ENCODE measurements at places on chromosomes 4 and X.

DNA sequence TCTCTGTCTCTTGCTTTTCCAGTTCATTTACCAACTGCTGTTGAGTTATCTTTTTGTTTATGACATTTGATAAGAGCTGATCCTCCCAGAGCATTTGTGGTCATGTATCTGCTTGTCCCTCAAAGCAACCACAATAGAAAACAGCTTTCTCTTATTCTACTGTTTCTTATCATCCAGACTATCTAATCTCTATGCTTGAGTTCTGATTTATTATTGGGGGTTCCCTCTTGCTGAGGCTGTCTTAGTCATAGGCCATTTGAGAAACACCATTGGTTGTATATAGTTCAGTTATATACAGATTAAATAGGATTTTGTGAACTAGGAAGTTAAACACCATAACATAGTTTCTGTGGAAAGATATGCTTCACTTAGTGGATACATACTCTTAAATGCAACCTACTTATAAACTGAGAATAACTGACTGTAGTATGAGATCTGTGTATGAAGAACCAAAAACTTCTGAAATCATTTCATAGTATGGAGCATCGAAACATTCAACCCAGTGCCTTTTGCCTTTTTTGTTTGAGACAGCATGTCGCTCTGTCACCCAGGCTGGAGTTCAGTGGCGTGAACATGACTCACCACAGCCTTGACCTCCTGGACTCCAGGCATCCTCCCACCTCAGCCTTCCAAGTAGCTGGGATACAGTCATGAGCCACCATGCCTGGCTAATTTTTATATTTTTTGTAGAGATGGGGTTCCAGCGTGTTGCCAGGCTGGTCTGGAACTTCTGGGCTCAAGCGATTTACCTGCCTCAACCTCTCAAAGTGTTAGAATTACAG, 75.8 kb downstream of the STIM2 start:
- DNase-seq: no peak

DNA sequence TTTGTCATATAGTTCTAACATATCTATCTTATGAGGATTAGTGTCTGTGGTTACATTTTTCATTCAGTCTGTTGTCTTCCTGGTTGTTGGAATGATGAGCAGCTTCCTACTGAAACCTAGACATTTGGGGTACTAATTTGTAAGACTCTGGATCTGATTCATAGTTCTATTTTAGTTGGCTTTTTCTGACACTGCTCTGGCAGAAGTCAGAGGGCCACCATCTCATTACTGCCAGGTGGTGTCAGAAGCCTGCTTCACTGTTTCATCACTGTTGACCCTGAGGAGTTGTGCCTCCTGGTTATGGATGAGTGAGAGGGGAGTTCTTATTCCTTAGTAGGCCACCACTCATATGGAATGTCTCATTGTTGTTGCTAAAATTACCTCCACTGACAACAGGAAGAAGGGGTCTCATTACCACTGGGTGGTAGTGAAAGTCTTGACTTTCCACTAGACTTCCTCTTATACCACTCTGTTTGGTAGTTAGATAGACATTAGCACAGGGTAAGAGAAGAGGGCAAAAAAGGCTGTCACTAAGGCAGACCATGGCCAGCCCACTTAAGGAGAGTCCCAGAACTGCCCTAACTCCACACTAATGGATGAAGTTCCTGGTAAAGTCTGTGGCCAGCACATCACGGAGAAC, 395.2 kb downstream of the SPOCK3 start:
- no peak for DNase-seq

DNA sequence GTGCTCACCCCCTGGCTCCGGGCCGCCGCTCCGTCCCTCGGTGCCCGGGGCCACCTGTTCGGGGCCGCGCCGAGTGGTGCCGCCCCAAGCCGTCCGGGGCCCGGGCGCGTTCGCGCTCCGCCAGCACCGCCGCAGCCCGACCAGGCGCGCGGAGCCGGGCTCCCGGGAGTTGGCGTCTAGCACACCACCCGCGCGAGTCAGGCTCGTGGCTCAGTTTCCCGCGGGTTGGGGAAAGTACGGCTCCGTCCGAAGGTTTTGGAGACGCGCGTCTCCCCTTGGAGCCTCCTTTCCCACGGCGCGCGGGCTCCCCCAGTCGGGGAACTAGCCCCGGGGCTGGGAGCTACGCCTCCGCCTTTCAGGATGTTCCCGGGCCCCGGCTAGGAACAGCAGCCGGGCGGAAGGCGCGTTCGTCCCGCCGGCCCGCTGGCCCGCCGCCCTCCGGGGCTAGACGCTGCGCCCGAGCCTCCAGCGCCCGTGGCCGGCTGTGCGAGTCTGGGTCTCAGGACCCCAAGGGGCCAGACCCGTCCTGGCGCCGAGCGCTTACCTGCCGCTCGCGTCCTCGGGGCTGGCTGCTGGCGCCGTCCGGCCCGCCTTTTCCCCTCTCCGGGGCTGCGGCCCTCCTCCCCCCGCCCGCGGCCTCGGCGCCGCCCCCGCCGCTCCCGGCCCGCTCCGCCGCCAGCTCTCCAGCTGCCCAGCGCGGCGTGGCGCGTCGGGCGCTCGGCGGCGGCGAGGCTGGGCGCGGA, at the start of gene ADGRG2:
ADGRG2 (minus strand) TSS at position 571 of the 743 bp plus-strand sequence. CDS start 53,634 bp downstream, outside the sequence.
- DNase-seq: peak; percentile 75

GRCh38 chr4:76738086-76738931, 159.6 kb downstream of the SOWAHB start:
- DNase-seq: no peak

- DNase-seq: no peak
These were observed 134.9 kb downstream of the SMIM20 start for GRCh38 chr4:26048950-26049349.

DNA sequence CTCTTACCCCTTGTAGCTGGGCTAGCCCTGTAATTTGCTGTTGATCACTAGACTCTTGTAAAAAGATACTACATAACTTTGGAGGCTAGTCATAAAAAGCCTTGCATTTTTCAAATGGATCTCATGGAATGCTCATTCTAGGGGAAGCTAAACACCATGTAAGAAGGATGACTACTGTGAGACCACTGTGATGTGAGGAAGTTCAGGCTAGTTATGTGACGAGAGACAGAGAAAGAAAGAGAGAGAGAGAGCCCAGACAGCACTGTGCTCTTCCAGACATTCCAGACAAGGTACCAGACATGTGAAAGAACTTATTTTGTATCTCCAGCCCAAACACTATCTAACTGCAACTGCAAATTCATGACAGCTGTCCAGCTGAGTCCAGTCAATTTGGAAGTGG, 404.6 kb upstream of the PITX2 start:
- DNase-seq: no peak

DNA sequence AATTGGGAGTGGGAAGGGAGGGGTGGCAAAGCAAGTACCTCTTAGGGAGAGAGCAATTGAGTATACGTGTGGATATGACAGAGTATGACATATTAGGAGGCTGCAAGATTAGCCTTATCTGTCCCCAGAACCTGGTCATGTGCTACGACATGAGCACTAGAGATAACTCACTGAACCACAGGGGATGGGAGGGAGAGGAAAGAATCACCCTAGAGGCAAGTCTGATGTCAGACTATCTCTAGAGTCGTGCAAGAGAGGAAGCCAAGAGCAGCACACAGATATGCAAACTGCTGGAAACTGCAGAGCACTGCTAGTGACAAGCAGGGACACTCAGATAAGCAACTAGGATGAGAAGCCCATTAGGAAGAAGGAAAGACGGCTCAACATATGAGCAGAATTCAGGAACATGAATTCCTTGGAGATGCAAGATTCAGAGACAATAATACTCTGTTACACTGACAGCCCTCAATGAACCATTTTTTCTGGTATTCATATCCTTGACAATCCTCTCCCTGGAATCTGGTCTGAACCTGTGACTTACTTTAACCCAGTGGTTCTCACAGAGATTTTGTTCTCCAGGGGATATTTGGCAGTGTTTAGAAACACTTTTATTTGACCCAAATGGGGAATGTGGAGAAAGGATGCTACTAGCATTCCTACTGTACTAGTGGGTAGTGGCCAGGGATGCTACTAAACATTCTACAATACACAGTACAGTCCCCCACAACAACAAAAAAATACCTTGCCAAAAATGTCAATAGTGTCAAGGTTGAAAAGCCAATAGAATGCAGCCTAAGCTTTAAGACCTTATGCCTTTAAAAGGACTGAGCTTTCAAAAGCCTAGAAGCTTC, 84.0 kb upstream of the BMP2K start:
- DNase-seq: no peak

DNA sequence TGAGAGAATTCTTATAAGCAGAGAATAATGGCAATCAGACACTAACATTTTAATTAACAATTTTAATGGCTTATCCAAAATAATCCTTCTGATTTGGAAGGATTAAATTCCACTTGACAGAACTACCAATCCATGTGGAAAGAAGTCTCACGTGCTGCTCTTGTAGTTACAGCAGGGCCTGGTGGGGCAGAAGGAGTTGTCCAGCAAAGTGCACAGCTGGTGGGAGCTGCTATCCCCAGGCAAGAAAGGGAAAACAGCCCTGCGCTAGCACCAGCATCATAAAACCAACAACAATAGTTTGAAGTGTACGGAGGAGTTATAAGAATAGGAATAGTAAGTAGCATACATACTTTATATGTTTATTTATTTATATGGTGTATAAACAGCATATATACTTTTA, 127.4 kb upstream of the TRIM2 start:
- no peak for DNase-seq

GRCh38 chr4:104519588-104519987, 24.9 kb upstream of the CXXC4 start:
- no peak for DNase-seq

DNA sequence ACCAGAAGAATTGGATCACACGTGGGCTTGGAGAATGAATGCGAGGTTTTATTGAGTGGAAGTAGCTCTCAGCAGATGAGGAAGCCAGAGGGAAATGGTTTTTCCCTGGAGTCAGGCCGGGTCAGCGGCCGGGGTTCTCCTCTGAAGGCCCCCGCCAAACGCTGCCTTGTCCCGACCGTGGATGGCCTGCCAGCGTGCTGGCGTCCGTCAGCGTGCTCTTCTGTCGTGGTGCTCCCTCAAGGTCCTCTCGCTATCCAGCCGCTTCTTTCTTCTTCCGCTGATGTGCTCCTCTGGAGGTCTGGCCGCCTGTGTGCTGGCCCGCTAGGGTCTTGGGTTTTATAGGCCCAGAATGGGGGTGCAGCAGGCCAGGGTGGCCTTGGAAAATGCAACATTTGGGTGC, 632.2 kb downstream of the TRAM1L1 start:
- no peak for DNase-seq

GRCh38 chrX:150014525-150014924, 76.2 kb upstream of the EOLA2 start:
- no peak for DNase-seq

- no peak for DNase-seq
These were observed 192.4 kb upstream of the FSTL5 start for GRCh38 chr4:162356181-162356580.

DNA sequence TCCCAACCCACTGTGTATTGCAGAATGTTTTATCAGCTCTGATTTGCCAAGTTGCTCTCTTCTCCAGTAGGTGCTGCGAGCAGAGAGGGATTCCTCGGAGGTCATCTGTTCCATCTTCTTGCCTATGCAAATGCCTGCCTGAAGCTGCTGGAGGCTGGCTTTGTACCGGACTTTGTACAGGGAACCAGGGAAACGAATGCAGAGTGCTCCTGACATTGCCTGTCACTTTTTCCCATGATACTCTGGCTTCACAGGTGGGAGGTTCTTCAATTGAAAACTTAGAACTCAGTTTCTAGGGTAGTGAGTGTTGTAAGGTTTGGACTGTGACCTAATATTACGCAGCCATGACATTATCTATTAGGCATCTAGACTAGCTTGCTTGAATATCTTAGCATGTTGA, 24.9 kb downstream of the AR start:
- no peak for DNase-seq

DNA sequence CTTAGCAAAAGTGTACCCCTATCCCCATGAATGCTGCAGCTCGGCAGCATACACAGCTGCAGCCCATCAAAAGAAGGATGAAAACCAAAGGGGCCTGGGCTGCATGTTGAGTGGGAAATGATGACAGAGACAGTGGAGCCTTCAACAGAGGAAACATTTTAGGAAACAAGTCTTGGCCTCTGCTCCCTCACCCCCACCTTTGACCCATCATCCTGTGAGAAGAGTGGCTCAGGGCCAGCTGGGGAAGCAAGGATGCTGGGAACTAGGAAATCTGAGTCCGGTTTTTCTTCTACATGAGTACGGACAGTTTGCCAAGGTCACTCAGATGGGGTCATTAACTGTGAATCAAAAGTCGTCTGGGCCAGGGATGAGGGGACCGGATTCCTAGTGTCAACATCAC, 37.2 kb downstream of the IDS start:
- DNase-seq: no peak

DNA sequence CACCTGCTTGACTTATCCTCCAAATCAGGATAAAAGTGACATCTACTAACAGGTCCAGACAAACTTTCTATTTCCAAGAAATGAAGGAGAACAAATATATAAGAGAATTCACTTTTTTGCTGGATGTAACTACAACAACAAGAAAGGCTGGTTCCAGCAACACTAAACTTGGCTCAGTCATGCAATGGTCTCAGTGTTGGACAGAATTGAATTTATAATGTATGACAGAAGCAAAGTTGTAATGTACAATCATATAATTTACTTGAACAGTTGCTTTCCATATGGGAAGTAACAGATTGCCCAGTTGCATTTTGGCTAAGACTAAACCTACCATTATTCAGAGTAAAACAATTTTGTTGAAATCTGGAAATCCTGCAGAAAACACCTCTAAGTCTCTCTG, 183.3 kb upstream of the INTU start:
- no peak for DNase-seq

DNA sequence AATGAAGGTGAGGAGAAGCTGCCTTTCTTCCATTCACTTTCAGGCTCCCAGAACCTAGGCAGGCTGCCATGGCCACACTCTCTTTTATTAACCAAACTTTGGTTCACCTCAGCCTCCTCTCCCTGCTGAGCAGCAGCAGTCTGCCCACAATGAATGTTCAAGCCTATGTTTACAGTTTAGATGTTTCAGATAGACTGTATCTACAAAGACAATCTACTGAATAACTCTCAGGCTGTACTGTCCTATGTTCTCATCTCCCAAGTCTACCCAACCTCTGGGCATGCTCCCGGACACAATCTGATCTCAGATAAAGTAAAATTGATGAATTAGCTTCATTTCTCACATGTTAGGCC, 59.2 kb upstream of the TMEM164 start:
- DNase-seq: no peak

- DNase-seq: no peak
These were observed 24.5 kb downstream of the KIAA0232 start for GRCh38 chr4:6806924-6807626.

GRCh38 chrX:68534691-68535090, 35.8 kb downstream of the YIPF6 start:
- no peak for DNase-seq

DNA sequence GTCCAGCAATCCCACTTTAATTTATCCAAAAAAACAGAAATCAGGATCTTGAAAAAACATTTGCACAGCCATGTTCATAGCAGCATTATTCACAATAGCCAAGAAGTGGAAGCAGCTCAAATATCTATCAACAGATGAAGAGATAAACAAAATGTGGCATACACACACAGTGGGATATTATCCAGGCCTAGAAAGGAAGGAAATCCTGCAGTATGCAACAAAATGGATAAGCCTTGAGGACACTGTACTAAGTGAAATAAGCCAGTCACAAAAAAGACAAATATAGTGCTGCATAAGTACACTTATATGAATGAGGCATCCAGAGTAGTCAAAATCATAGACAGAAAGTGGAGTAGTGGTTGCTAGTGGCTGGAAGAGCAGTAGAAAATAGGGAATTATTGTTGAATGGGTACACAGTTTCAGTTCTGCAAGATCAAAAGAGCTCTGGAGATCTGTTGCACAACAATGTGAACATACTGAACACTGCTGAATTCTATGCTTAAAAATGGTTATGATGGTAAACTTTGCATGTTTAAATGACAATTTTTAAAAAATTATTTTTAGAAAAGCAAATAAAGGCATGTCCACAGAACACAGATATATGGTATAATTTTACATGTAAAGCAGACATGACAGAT, 25.6 kb downstream of the CHM start:
- DNase-seq: no peak

Measured in NCI-H1417 (cell line).